ENCODE measurements at places on chromosomes 5 and 9. TPM values are rescaled to one million over a fixed set of nuclear protein-coding genes. Genes with fewer than 3 reads are reported as not detected.

GMCL2 gene
- total RNA-seq = under 0.01 TPM

LOX gene
- total RNA-seq = 33.4 TPM

GPR151 gene
- not detected for total RNA-seq

IRGM gene
- total RNA-seq = not detected

ZNF608 gene
- total RNA-seq = 18.0 TPM

TAF1L gene
- total RNA-seq = under 0.01 TPM

FSD1L gene
- total RNA-seq = 6.1 TPM

CTXN3 gene
- total RNA-seq = not detected

SIT1 gene
- total RNA-seq = not detected

NPR3 gene
- 14.9 TPM for total RNA-seq

NUTM2F gene
- total RNA-seq = not detected

CER1 gene
- not detected for total RNA-seq

SPACA9 gene
- total RNA-seq = 3.1 TPM

SMIM32 gene
- total RNA-seq = not detected

PTCH1 gene
- 18.0 TPM for total RNA-seq

FAM221B gene
- total RNA-seq = not detected

MTRR gene
- total RNA-seq = 21.1 TPM

ZNF462 gene
- 27.4 TPM for total RNA-seq

ZNF454 gene
- total RNA-seq = 3.1 TPM

FBXL7 gene
- 3.3 TPM for total RNA-seq

ADRA1B gene
- 0.26 TPM for total RNA-seq

ECM2 gene
- total RNA-seq = 6.8 TPM

ZDHHC11B gene
- under 0.01 TPM for total RNA-seq

PCDHGC4 gene
- 3.0 TPM for total RNA-seq

TNPO1 gene
- total RNA-seq = 226 TPM

EDIL3 gene
- 9.2 TPM for total RNA-seq

OTP gene
- not detected for total RNA-seq

NR6A1 gene
- total RNA-seq = 0.26 TPM

ORM1 gene
- not detected for total RNA-seq

PAEP gene
- total RNA-seq = not detected

SPINK4 gene
- not detected for total RNA-seq

MAST4 gene
- total RNA-seq = 10.5 TPM

SLC27A6 gene
- total RNA-seq = 0.26 TPM

TMEM215 gene
- not detected for total RNA-seq

MPDZ gene
- total RNA-seq = 59.1 TPM

LMX1B gene
- total RNA-seq = not detected

BARX1 gene
- not detected for total RNA-seq

CRB2 gene
- total RNA-seq = not detected

CDH18 gene
- not detected for total RNA-seq
